ENCODE measurements at places on chromosomes 4 and X.

DNA sequence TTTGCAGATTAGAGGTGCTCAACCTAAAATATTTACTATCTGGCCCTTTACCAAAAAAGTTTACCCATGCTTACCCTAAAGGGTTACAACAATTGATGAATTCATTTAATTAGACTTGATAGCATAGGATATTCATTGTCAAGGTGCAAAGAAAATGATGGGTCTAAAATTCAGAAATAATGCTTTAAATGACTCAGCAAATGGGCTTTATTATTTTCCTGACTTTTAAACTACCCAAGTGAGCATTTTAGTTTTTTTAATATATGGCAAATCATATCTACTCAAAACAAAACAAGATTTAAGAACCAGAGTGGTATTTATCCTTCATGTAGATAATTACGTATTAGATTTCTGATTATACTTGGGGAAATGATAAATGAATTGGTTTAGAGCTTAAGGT, 235.8 kb downstream of the DCLK2 start:
- DNase-seq = no peak

DNA sequence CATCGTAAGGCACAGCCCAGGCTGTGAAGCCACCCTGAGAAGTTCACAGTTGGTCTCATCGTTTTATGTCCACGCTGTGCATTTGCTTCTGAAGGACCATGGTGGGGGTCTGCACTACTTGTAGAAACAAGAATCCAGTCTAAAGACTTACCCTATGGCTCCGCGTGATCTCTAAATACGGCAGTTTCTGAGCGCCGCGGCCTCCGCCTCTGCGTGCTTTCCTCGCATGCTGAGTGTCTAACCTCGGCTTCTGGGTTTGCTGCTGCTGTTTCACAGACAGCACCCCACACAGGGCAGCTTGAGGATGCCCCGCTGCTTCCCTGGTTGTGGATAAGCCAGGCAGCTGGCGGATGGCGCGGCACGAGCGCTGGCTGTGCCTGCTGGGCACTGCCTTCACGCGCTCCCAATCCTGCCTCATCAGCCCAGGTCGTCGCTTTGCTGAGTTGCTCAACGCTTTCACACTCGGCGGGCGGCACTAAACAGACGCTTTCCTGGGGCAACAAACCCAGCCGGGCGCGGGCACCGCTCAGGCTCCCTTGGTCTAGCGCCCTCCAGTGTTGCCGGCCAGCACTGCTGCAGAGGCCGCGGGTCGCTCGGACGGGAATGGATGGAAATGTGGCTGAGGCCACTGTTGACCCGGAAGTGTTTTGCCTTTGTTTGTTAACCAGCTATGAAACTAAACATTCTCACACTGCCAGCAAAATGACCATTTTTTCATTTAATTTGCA, 39.2 kb downstream of the FGFRL1 start:
- DNase-seq = no peak

DNA sequence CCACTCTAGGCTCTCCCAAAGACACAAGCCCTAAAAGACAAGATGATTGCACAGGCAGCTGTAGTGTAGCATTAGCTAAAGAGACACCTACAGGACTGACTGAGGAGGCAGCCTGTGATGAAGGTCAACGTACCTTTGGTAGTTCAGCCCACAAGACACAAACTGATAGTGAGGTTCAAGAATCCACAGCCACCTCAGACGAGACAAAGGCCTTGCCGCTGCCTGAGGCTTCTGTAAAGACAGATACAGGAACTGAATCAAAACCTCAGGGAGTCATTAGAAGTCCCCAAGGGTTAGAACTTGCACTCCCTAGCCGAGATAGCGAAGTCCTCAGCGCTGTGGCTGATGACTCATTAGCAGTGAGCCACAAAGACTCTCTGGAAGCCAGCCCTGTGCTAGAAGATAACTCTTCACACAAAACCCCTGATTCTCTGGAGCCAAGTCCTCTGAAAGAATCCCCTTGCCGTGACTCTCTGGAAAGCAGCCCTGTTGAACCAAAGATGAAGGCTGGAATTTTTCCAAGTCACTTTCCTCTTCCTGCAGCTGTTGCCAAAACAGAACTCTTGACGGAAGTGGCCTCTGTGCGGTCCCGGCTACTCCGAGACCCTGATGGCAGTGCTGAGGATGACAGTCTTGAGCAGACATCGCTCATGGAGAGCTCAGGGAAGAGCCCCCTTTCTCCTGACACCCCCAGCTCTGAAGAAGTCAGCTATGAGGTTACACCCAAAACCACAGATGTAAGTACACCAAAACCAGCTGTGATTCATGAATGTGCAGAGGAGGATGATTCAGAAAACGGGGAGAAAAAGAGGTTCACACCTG, 306.3 kb downstream of the ANK2 start:
- DNase-seq = no peak

DNA sequence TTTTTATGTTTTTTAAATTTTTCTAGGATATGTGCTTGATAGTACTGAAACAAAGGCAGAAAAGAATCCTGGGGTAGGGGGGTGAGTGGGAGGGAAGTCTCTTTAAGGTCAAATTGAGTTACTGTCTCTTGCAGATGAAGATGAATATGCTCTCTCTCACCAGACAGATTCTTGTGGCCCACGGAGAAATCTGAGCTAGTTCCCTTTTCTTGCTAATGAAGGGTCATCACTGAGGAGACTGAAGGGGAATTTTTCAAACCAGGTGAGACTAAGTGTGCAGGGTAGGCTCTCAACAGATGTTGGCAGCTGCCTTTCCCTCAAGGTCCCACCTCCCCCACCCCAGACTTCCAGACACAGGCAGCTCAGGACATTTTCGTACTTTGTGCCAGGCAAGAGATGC, 21.5 kb downstream of the FAM9C start:
- no peak for DNase-seq

GRCh38 chr4:8188085-8188484, 11.0 kb upstream of the SH3TC1 start:
- no peak for DNase-seq
